ENCODE measurements at places on chromosomes 7 and 10.

DNA sequence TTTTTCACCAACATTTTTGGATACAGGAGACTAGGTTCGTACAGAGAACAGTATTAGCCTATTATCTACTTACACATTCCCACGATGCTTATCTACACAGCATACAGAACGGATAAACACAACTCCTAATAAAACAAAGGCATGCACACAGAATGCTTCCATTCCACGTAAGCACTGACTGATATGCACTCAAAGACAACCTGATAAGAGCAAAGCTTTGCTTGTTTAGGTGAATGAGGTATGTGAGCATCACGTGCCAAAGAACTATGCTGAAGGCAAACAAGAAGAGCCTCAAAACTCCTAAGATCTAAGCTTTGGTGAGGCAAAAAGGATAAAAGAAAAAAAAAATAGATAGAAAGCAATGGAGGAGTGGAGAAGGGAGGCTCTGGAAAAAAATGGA lies 413.5 kb upstream of the LRRN3 start:
- no peaks in the 10 kb centered on the region for H3K36me3 ChIP-seq
- H3K4me1 ChIP-seq = no peaks in the 10 kb centered on the region
- H3K27me3 ChIP-seq = no peaks in the 10 kb centered on the region
- no peak overlapping the region for H3K4me3 ChIP-seq
- H3K27ac ChIP-seq = no peak overlapping the region

DNA sequence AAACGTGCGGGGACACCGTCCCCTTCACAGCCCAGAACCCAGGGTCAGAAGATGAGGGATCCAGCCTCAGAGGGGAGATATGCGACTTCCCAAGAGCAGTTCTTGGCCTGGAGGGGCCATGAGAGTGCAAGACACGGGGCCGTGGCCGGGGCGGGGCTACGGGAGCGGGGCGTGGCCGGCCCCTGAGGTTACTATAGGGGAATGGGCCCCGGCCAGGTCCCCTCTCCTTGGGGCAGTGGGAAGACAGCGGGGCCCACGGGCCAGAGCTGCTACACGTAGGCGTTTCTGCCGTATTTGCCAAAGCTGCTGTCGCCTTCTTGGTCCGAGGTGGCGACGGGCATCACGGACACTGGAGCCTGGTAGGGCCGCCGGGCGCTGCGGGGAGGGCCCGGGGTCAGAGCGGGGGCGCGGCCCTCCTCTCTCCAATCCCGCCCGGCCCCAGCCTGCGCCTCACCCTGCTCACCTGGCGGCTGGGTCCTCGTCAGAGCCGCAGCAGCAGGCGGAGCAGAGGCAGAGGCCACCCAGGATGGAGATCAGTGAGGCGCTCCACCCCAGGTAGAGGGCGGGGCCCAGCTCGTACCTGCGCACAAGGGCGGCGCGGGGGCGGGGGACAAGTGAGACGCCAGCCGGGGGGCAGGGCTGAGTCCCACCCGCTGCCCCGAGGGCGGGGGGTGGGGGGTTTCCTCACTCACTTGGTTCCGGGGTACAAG lies 5.3 kb downstream of the CLDN15 start:
- H3K27ac ChIP-seq = no peak overlapping the region
- H3K36me3 ChIP-seq = peaks cover 4% of the 10 kb centered on the region
- no peaks in the 10 kb centered on the region for H3K4me1 ChIP-seq
- no peak for DNase-seq
- no peak overlapping the region for H3K4me3 ChIP-seq

- H3K27me3 ChIP-seq = no peaks in the 10 kb centered on the region
- H3K4me3 ChIP-seq = no peak overlapping the region
- DNase-seq = peak; percentile 28
- no peak overlapping the region for H3K27ac ChIP-seq
- no peaks in the 10 kb centered on the region for H3K36me3 ChIP-seq
Measured at GRCh38 chr7:133742709-133743538, 384.2 kb upstream of the LRGUK start.

DNA sequence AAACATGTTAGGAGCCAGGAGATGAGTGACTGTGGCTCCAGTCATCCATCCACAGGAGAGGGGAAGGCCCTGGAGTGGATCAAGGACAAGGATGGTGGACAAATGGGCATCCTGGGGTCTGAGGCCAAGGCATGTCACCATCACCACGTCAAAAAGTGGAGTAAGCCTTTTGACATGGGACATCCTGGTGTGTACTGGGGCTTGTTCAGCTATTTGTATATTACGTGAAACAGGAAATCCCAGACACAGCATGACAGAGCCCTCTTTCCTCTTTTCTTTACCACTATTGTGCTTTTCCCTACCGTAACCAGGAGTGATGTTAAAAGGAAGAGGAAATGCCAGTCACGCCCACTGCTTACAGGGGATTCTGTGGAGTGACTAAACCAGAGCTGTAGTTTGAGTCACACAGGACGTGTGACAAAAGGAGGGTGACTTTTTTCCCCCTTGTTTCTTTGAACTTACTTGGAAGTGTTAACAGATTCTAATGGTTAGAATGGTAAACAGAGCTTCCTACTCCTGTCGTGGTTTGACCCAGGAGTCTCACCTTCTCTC lies 15.4 kb downstream of the ACSL5 start:
- H3K4me3 ChIP-seq = no peak overlapping the region
- peaks cover 8% of the 10 kb centered on the region for H3K4me1 ChIP-seq
- peak overlapping the region; percentile 52 for H3K27ac ChIP-seq
- H3K36me3 ChIP-seq = no peaks in the 10 kb centered on the region
- 0 out of 2 replicates have a peak, but pooled peaks cover 2% of the 10 kb centered on the region for H3K27me3 ChIP-seq

DNA sequence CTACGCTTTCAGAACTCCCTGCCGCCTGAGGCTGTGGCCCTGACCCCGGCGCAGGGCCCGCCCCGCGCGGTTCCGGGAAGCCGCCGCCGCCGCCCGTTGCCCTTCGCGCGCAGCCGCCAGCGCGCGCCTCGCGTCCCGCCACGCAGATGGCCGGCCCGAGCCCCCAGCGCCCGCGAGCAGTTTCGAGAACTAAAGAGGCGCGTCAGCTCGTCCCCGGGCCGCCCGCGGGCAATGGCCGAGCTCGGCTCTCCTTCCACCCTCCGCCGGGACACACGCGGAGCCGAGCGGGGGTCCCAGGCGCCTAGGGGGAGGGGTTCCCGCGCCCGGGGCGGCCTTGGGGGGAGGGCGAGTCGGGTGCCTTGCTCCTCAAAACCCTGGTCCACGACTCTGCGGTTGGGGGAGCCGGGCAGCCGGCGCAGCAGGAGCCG lies 1.8 kb downstream of the HNRNPF start:
- peaks cover 24% of the 10 kb centered on the region for H3K4me1 ChIP-seq
- peaks cover 46% of the 10 kb centered on the region for H3K36me3 ChIP-seq
- no peaks in the 10 kb centered on the region for H3K27me3 ChIP-seq
- peak; percentile 60 for DNase-seq

- peaks cover 4% of the 10 kb centered on the region for H3K36me3 ChIP-seq
- no peaks in the 10 kb centered on the region for H3K27me3 ChIP-seq
- no peak overlapping the region for H3K4me3 ChIP-seq
- H3K27ac ChIP-seq = peak overlapping the region; percentile 77
- DNase-seq = no peak
Measured at GRCh38 chr7:121005996-121006584, 17.6 kb downstream of the CPED1 start.

DNA sequence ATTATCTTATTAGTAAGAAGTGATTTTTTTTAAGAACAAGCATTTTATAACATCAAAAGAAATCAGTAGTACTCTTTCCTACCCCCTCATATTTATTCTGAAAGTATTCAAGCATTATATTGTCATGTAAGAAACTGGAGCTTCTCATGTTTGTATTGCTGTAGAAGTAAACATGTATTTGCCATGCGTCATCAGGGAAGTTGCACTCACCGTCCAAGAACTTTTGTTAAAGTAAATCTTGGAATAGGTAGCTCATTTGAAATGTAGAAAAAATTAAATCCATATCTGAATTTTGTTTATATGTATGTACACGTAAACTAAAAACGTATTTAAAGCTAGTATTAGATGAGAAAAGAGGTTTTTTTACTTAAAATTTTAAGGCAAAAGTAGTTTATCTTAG lies 96.8 kb downstream of the PTEN start:
- H3K36me3 ChIP-seq = peaks cover 15% of the 10 kb centered on the region
- peaks cover 14% of the 10 kb centered on the region for H3K4me1 ChIP-seq
- H3K27me3 ChIP-seq = no peaks in the 10 kb centered on the region

GRCh38 chr10:130463104-130463875 lies 327.1 kb downstream of the GLRX3 start:
- H3K4me3 ChIP-seq = no peak overlapping the region
- no peaks in the 10 kb centered on the region for H3K4me1 ChIP-seq
- no peaks in the 10 kb centered on the region for H3K27me3 ChIP-seq
- no peak for DNase-seq
- H3K27ac ChIP-seq = no peak overlapping the region

GRCh38 chr7:137798073-137798763 lies 48.6 kb downstream of the DGKI start:
- no peak overlapping the region for H3K27ac ChIP-seq
- DNase-seq = no peak
- H3K36me3 ChIP-seq = no peaks in the 10 kb centered on the region
- no peak overlapping the region for H3K4me3 ChIP-seq

- H3K27me3 ChIP-seq = no peaks in the 10 kb centered on the region
- DNase-seq = no peak
- H3K36me3 ChIP-seq = no peaks in the 10 kb centered on the region
- no peak overlapping the region for H3K27ac ChIP-seq
- no peaks in the 10 kb centered on the region for H3K4me1 ChIP-seq
- H3K4me3 ChIP-seq = no peak overlapping the region
Measured at GRCh38 chr7:118041251-118041878, 142.6 kb upstream of the LSM8 start.

DNA sequence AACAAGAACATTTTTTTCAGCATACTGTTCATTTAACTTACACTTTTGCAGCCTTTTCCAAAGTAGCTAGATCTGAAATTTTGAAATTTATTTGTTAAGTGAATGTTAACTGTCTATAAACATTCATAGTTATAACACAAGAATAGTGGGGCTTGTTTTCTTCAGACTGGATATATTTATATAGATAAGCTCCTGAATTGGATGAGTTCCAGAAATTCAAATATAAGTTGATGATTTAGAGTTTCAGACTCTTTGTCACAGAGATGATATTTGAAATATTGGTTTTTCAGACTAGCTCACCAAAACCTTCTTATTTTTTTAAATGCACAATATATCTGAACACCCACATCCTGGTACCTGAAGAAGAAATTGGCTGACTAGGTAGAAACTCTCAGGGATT lies 44.0 kb downstream of the ZNRF2 start:
- no peak for DNase-seq
- H3K4me3 ChIP-seq = no peak overlapping the region
- no peaks in the 10 kb centered on the region for H3K36me3 ChIP-seq

- no peaks in the 10 kb centered on the region for H3K36me3 ChIP-seq
- no peak for DNase-seq
- peaks cover 14% of the 10 kb centered on the region for H3K4me1 ChIP-seq
- H3K4me3 ChIP-seq = no peak overlapping the region
- no peak overlapping the region for H3K27ac ChIP-seq
Measured at GRCh38 chr10:94780844-94781243, 18.4 kb downstream of the CYP2C19 start.

DNA sequence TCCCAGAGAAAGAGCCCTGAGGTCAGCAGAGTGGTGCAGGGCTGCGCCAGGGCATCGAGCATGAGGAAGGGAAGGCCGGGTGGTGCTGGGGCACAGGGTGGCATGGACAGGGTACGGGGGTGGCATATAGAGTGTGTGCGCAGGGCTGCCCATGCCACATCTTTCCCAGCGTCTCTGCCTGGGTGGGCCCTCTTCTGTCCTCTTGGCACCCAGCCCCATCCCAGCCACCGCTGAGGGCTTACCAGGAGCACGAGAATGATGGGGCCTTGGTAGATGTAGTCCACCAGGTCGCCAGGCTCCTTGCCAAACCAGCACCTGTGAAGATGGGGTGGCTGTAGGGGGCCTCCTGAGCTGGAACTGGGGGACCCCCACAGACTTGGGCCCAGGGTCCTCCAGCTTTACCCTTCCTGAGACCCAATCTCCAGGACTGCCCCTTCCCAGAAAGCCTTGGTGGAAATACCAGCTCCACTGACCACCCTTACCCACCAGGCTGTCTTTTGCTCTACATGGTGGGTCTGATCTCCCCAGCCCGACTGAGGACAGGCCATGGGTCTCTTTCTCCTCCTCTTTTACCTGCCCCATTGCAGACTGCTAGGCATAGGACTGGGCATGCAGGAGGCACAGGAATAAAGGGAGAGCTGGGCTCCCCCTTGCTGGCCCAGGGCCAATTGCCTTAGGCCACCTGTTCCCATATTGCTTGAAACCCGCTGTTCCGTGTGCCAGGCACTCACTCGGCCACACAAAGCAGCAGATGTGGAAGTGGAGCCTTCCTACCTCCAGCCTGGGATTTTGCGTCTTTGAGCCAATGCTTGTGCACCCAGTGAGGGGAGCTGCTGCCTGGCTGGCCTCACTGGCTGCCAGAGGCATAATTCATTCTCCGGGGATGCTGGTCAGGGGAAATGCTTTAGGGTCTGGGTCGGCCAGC lies 21.7 kb downstream of the CRHR2 start:
- H3K27me3 ChIP-seq = no peaks in the 10 kb centered on the region
- H3K4me1 ChIP-seq = no peaks in the 10 kb centered on the region
- no peaks in the 10 kb centered on the region for H3K36me3 ChIP-seq

GRCh38 chr7:28389504-28390395 lies 22.6 kb upstream of the CREB5 start:
- no peak overlapping the region for H3K4me3 ChIP-seq
- H3K4me1 ChIP-seq = no peaks in the 10 kb centered on the region
- H3K36me3 ChIP-seq = no peaks in the 10 kb centered on the region
- peak; percentile 66 for DNase-seq
- H3K27me3 ChIP-seq = peaks cover 24% of the 10 kb centered on the region
